Fibroblast of skin of back (primary cell): ENCODE measurements at places on chromosomes 11 and 22.

DNA sequence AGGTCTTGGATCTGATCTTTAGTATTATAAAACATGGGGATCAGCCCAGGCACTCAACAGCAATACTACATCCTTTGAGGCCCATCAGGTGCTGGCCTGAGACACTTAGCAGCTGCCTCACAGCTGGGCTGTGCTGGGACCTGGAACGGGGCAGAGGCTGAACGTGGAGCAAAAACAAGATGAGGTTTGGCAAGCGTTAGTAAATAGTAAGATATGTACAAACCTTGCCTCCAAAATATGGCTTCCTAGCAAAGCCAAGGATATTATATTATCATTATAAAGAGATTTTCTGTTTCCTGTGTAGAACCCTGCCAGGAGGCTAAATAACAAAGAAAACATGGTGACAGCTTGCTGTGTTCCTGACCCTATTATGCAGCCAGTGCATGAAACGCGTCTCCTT lies 60.0 kb upstream of the SPON1 start:
- no peak for DNase-seq

DNA sequence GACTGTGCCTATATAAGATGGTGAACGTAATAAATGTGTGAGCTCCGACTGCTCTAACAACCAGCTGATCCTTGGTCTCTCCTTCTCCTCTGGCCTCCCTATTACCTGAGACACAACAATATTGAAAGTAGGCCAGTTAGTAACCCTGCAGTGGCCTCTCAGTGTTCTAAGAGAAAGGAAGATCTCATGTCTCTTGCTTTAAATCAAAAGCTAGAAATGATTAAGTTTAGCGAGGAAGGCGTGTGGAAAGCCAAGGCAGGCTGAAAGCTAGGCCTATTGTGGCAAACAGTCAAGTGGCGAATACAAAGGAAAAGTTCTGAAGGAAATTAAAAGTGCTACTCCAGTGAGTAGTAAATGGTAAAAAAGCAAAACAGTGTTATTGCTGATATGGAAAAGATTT lies 39.5 kb downstream of the HIPK3 start:
- DNase-seq = no peak

DNA sequence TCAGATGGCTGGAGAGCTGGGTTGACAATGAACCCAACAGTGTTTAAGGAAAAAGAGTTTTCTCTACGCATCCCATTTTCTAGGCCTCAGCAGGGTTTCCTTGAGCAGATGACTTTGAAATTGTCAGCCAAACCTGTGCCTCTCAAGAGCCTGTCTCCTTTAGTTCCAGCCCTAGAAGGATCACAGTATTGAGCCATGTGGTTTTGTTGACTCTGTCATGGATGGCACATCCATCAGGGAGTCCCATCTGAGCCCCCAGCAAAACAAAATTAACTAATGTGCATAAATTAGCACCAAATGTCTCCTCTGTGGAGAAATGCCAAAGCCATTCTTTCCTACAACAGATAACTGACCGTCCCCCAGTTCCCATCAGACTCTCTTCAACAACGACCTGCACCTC lies 103.8 kb upstream of the BLID start:
- no peak for DNase-seq

DNA sequence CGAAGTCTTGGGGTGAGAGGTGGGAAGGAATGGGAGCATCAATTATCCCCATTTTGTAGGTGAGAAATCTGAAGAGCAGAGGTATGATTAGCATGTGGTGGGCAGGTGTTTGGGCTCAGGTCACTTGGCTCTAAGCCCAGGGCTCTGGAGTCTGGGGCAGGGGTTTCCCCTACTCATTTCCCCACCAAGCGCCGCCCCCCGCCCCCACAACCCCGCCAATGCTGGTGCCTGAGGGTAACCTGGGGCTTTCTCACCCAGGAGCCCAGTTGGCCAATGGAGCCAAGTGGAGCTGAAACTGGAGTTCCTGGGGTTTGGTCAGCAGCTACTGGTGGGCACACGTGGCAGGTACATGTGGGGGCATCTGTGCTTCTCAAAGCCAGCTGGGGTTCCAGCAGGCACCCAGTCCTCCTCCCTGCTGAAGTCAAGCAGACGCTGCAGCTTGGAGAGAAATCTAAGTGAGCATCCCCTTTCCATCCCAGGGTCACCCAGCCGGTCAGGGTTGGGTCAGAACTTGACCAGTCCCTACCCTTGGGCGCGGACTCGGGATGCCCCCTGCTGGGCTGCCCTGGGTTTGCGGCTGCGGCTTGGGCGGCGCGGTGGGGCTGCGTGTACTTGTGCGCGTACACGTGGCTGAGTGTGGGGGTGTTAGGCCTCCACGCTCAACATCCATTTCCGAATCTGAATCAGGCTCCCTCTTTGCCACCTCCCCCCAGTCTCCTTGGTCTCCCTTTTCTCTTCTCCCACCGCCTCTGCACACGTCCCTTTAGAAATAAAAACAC lies 1.7 kb upstream of the CHRM1 start:
- DNase-seq = no peak

DNA sequence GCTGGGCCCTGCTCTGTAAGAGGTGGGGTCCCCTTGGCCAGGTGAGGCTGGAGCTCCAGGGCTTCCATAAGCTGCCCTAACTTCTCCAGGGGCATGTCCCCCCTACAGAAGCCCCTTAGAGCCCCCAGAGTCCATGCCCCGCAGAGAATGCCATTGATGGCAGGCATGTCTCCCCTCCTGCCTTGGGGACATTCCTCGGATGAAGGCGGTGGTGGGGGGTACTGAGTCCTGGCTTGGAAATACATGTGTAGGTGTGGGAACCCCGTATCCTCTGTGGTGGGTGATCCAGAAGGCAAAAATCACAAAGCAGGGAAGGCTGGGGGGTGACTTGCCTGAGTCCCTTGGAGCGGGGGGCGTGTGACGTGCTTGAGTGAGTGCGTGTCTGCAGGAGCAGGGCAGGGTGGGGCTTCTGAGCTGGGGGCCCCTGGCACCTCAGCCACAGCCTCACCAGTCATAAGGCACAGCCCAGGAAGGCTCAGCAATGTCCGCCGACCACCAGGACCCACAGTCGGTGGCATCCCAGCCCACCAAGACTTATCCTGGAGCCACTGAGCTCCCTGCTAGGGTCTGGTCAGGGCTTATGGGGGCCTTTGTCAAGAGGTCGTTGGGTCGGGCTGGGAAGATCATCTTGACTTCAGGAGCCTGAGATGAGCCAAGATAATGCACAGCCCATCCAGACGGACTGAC lies 69.8 kb upstream of the KCNQ1OT1 start:
- DNase-seq = no peak

- DNase-seq = no peak
Observed at GRCh38 chr11:84626256-84626655, 1000.9 kb downstream of the DLG2 start.

DNA sequence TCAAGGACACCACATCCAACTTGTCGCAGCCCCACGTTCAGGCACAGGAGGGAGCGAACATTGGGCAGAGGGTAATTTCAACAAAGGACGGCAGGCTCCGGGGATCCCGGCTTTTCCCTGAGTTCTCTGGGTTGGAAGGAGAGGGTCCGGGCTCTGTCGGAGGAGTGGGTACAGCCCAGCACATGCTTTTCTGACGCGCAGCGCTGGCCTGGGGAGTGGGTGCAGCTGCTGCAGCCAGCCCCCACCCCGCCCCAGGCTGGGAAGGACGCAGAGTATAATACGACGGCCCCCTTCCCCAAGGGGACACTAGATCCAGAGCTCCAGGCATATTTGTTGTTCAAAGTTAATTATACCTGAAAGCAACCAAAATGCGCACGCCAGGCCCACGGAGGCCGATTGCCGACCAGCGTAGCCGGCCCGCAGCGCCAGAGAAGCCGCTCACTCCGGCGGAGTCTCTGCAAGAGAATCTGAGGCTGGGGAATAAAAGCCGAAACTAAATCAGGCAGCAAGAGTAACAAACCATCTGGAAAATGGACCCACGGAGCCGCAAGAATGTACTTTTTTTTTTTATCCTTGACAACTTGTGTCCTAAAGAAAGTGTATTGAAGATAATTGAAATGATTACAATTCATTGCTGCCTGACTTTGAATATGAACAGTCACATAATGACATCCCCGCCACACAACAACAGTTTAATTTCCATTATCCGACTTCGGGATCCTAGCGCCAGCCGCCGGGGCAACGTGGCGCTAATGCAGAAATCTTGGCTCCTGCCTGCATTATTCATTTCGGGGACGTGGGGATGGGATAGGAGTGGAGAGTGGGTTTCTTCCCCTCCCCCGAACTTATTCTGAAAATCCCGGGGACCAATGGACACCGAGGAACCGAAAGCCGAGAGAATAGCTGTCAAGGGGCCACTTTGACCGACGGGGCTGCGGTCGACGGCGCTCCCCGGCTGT lies 14.0 kb upstream of the PAX6 start:
- DNase-seq = no peak

DNA sequence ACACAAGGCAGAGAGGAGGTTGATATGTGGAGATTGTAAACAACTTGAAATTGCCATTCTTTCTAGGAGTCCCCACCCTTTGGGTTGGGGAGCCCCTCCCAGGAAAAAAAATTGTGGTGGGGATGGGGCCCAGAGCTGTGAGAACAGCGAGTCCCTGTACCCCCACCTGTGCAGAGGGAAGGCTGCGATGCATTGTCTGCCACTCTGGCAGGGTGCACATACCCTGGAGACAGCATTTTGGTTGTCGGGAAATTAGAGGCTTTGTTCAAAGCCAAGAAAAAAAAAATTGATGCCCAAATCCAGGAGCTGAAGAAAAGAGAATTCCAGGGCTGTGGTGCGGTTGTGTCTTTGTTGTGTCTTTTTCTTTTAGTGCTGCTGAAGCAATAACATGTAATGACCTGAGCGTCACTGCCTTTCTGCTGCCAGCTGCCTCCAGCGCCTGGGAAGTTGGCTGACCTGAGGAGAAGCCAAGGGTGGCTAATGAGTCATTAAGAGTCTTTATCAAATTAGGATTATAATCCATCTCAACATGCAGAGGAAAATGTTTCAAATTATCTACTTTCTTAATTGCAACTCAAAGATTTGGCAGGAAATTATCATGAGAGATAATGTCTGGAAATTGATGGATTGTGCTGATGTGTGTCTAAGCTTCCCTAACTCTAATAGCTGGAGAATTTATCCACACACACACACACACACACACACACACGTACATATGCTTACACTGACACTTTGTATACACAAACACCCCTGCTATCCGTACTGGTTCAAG lies 8.0 kb upstream of the PKNOX2 start:
- no peak for DNase-seq

DNA sequence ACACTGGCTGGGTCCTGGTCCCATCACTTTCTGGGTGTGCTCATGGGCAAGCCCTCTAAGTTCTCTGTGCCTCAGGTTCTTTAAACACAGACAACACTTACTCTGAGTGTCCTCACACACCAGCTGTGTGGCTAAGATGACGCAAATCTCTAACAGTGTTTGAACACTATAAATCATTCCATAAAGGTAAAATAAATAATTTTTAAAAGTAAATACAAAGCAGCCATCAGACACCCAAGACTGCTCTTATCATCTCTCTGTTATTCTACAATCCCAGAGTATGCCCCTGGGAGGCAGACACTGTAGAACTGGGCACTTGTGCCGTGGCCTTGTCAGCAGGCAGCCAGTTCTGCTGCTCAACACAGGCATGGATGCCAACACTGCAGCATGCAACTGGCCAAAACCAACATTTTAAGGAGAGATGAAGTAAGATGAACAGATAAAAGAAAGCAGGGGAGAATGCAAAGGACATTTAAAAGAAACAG lies 56.8 kb downstream of the RPL27A start:
- no peak for DNase-seq

GRCh38 chr11:72848846-72849466 lies 34.7 kb downstream of the ATG16L2 start:
- DNase-seq = no peak

DNA sequence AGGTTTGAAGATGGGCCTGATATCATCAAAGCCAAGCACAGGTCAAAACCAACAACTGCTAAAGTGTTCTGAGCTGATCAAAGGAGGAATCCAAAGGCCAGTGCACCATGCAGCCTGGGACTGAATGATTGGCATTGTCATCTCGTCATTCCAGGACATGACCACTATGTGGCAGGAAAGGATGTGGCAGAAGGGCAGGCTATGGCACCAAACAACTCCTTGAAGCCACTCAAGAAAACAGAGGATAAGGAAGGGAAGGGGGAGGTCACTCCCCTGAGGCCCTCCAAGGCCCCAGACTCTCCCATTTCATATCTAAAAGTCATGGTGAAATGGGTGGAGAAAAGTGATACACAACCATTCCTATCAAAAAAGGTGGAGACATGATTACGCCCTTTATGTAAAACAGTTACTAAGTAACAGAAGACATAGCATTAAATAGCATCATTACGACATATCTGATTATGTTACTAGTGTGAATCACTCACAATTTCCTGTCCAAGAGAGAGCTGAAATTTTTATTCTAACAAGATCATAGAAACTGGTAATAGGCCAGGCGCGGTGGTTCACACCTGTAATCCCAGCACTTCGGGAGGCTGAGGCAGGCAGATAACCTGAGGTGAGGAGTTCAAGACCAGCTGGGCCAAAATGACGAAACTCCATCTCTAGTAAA lies 49.3 kb downstream of the AHNAK start:
- peak; percentile 56 for DNase-seq

GRCh38 chr11:133942577-133942976 lies 14.2 kb downstream of the IGSF9B start:
- no peak for DNase-seq

GRCh38 chr22:33652615-33653014 lies 267.7 kb downstream of the LARGE1 start:
- DNase-seq = peak; percentile 12

DNA sequence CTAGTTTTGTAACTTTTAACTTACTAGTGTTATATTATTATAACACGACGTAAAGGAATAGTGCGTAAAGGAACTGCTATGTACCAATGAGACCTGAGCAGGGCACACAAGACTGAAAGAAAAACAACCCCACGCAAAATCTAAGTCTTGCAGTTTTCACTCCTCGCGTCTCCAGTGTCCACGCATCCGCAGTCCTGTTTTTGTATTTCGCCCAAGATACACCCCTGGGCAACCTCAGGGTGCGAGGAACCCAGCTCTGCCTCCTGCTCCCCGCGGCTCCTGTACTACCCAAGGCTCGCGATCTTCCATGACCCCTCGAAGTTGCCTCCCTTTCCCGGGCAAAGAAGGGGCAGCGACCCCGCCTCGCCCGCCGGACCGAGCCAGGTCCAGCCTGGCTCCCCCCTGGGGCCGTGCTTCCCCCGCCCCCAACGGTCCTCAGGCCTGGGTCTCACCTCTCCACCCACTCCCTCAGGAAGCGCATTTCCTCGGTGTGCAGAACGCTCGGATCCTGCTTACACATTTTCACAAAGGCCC lies 393 bp downstream of the ST13 start:
- DNase-seq = peak; percentile 20
